ENCODE measurements at places on chromosomes 5 and 9.

DNA sequence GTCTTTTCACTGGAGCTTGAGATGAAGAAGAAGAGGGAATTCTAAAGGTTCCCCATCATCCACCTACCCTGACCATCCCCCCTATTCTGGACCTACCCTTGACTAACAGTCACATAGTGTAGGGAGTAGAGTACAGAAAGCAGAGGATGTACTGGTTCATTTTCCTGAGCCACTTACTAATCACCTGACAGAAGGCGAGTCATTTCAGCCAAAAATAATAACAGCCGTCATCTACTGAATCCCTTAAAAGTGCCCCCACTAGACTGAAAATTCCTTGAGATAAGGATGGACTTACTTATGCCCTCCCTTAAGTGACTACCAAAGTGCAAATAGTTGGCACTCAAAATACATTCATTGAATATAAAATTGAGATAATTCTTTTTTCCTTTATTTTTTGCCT, 112.2 kb downstream of the FOXD1 start:
- DNase-seq, result no peak

GRCh38 chr5:122779451-122779850, 4.6 kb downstream of the SNX2 start:
- DNase-seq, result no peak

GRCh38 chr9:128494108-128494745, 10.3 kb upstream of the GLE1 start:
- no peak for DNase-seq

DNA sequence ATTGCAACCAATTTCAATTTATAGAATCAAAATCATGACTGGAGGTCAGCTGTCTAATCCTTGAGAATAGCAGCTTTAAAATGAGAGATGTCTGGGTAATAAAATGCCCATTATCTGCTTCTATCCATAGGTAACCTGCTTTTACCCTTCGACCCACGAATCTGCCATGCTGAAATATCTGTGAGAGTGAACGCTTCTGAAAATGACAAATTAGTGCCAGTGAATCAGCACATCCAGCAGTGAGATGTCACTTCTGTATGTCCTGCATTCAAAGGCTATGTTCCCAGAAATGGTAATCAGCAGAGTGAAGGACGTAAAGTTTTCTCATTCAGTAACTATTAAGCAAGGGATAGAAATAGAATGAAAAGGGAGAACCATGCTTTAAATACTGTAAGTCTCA, 532.4 kb upstream of the ITGA1 start:
- DNase-seq, result no peak

- no peak for DNase-seq
Measured at GRCh38 chr5:43432486-43433375, 20.5 kb upstream of the CCL28 start.

DNA sequence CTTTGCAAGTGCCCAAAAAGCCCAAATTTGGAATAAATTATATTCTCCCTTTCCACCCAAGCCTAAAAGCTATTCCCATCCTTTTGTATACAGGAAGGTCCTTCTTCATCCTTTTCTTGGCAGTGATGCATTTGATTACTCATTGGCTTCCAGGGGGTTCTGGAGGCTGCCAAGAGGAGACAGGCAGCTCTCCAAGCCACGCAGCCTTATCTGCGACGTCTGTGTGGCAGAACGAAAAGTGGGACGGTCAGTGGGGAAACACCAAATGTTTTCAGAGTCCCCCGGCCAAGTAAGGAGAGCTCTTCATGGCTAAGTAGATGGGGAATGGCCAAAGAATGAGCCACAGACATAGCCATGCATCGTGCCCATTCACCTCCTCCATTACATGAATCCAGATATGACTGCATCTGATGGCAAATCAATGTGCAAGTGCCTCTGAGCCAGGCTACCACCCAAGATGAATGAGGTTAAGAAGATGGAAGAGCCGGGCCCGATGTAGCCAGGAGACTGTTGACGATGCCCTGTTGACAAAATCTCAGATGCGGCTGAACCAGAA, 12.1 kb downstream of the ADAM19 start:
- DNase-seq, result no peak

DNA sequence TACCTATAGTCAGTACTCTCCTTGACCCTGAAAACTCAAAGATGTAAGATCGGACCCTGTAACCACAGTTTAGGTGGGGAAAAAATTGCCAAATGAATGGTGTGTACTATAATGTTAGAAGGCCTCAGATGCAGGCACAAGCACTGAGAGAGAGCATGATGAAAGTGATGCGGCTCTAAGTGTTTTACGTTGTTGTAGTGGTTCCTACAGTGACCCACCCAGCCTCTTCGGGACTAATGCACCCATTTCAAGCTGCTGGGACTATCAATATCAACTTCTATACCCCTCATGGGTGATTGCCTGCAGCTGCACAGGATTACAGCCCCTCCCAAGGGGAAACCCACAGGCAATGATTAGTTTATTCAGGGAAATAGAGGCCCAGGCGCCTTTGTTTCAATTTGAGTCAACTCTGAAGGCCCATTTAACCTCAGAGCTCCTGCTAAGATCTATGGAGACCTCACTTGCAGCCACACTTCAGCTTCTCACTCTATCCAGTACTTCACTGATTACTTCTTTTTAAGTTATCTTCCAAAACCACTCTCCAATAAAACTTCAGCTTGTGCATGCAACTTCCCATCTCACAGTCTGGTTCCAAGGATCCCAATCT, 340.7 kb downstream of the NR2F1-AS1 start:
- DNase-seq, result no peak

DNA sequence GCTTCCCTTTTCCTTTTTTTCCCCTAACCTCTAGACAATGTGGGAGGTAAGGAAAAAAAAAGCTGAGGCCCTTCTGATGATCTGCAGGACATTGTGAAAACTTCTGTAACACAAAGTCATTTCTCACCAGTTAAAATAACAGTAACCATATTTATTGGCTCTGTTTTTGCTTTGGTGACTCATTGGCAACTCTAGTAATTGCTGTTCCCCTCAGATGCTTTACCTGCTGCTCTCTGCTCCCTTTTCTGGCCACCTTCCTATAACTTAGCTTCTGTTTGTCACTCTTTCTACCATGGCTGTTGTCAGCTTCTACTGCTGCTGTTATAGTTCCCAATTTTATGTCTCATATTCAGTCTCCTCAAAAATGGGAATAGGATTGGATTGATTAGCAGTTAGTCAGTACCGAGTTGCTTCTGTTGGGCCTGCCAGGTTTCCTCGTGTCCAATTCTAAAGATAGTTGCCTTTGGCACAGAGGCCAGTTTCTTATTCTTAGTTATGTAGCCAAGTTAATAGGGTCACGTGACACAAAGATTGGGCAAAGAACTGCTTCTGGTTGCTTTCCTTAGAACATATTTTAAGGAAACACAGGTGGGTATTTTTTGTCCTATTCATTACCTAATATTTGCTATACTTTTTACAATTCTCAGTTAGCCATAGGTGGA, 16.8 kb downstream of the SCAMP1 start:
- no peak for DNase-seq
